DMS79 (cell line): ENCODE measurements at places on chromosomes 13 and 19.

DNA sequence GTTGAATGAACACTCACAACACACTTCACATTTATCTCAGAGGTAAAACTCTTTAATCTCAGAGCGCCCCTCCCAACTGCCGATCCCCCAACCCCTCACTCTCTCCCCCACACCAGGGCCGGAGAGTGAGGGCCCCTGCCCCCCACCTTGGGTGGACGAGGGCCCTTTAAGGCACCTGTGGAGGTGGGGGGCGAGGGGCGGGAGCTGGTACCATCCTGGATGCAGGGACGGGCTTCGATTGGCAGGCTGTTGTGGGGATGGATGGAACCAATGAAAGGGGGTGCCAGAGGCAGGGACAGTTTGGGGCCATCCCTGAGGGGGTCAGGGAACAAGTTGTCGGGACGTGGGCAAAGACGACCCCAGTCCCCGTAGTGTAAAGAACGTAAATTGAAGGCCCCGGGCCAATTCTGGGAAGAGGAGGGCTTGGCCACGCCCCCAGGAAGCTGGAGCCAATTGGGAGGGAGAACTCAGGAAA is 1.7 kb upstream of the PNKP start:
- DNase-seq, result no peak

DNA sequence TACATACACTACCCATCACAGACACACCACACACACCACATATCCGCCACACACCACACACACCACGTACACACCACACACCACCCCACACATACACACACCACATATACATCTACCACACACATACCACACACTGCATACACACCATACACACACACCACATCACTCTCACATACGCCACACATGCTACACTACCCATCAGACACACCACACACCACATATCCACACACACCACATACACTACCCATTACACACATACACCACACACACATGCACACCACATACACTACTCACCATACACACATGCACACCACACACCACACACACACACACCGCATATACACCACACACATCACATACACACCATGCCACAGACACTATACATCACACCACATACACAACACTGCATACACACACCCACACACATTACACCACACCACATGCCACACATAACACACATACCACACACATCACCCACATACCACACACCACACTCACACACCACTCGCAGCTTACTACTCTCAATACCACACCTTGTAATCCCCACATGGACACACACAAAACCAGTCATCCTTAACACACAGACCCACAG is 9.5 kb downstream of the ERFL start:
- DNase-seq, result no peak

DNA sequence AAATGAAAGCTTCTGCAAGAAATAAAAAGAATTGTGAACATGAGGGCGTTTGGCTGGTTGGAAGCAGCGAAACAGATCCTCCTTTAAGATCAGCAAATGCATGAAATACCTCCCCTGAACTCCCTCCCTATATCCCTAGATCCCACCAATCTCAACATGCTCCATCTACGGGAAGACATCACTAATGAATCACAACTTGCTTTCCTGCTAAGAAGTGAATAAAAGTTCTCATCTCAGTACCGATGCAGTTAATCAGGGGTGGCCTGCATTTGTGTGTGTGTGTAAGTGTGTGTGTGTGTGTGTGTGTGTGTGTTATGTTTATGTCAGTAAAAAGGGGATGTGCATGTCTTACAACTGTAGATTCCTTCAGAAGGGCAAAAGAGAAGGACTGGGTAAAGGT is 238.7 kb downstream of the LIG4 start:
- no peak for DNase-seq

GRCh38 chr19:12722566-12723380 is 959 bp downstream of the TNPO2 start:
- DNase-seq, result peak; percentile 100

- no peak for DNase-seq
Measured at GRCh38 chr13:52842441-52842840, 6.0 kb downstream of the PCDH8 start.

DNA sequence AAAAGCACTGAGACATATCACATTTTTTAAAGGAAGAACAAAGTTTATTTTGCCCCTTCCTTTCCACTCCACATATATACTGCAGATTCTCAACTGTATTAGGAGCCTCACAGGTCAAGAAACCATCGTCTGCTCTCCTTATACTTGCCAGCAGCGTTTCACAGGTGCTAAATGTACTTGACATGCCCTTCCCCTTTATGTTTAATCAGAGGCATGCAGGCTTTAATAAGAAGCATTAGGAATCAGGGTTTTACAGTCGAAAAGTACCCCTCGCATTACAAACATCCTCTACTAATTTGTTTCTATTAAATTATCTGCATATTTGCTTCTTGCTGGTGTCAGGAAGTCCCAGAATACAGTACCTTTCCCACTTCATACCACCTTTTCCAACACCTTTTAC is 3.7 kb upstream of the RAP2A start:
- peak; percentile 17 for DNase-seq

DNA sequence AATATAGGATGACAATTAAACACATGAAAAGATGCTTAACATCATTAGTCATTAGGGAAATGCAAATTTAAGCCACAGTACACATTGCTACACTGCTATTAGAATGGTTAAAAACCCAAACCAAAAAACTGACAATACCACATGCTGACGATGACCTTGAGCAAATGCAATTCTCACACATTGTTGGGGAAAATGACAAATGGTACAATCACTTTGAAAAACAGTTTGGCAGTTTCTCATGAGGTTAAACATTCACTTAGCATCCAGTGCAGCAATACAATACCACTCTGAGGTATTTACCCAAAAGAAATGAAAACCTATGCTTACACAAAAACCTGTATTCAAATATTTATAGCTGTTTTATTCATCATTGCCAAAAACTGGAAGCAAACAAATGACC is 11.3 kb downstream of the FLT3 start:
- DNase-seq, result no peak

DNA sequence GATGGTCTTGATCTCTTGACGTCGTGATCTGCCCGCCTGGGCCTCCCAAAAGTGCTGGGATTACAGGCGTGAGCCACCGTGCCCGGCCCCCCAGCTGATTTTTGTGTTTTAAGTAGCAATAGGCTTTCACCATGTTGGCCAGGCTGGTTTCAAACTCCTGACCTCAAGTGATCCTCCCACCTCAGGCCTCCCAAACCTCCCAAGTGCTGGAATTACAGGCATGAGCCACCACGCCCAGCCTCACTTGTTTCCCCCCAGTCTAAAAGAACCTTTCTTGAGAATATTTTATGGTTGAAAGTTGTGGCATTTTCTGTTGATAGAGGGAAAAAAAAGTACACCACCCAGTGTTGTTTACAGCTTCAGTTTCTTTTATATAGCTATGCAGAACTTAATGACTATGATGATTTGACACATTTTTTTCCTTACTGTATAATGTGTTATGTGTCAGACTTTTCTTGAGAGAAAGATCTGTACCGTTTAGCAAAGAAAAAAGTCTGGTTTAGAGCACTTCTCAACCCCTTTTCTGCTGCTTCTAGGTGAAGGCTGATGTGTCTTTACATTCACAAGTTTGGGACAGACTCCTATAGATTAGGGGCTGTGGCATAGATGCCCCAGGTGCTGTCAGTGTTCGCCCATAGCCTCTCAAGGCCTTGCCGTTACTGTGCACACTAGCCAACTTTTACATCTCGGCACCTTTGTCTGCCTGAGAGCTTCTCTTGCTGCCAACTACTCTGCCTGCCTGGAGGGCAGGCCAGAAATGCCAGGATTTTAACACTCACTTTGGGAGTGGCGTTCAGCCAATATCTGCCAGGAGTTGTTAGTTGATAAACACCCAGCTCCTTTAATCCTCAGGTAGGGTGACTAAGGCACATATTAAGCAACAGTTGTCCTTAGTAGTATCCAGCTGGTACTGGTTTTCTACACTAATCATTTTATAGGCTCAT is 33.0 kb downstream of the KCTD4 start:
- DNase-seq, result peak; percentile 22

- peak; percentile 48 for DNase-seq
Measured at GRCh38 chr13:30865123-30866049, 40.7 kb upstream of the MEDAG start.

GRCh38 chr13:91308299-91308698 is 39.2 kb upstream of the MIR17HG start:
- DNase-seq, result no peak

GRCh38 chr19:6801485-6802086 is 29.1 kb downstream of the VAV1 start:
- peak; percentile 59 for DNase-seq

DNA sequence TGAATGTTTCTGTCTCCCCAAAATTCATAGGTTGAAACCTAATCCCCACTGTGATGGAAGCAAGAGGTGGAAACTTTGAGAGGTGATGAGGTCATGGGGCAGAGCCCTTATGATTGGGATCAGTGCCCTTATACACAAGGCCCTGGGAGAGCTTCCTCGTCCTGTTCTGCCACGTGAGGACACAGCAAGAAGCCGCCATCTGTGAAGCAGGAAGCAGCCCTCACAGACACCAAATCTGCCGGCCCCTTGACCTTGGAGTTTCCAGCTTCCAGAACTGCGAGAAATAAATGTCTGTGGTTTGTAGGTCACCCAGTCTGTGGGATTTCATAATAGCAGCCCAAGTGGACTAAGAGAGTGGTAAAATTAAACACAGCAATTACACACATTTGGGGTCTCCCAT is 737.4 kb downstream of the UQCRFS1 start:
- no peak for DNase-seq

DNA sequence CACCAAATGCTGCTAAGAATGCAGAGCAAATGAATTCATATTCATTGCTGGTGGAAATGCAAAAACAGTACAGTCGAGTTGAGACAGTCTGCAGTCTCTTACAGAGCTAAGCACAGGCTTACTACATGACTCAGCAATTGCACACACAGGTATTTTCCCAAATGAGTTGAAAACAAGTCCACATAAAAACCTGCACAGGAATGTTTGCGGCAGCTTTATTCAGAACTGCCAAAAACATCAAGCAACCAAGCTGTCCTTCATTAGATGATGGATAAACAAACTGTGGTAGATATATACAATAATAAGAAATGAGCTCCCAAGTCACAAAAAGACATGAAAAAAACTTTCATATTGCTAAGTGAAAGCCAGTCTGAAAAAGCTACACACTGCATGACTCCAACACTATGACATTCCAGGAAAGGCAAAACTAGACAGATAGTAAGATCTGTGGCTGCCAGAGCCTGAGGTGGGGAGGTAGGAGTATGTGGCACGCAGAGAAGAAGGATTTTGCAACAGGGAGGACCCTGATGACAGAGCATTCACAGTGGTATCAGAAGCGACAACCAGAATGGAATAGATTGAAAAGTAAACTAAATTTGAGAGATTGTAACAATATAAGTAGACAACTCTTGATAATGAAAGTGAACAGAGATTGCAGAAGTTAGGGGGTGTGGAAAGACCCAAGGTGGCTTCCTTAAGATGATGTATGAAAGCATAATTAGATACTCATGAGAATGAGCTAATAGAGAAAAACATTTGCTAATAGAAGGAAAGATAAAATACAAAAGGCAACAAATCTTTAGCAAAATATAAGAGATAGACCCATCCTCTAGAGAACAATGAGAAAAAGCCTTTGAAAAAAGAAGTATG is 52.7 kb downstream of the TSC22D1 start:
- no peak for DNase-seq

- DNase-seq, result no peak
Measured at GRCh38 chr19:17180997-17181702, 34.0 kb upstream of the USE1 start.

DNA sequence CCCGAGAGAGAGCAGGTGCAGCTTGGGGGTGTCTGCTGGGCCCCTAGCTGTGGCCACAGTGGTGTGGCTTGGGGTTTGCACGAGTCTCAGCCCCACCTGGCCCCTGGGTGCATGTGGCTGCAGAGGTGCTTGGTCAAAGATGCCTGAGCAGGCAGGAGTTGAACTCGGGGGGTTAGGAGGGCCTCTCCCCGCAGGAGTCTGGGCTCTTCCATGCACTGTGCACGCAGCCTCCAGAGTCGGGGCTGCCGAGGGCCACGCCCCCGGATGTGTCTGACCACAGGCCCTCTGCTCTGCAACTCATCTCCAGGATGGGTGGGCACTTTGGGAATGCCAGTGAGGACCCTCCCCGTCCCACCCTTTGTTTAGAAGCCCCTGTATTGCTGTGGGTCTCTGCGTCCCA is 91.5 kb upstream of the MCF2L start:
- no peak for DNase-seq

DNA sequence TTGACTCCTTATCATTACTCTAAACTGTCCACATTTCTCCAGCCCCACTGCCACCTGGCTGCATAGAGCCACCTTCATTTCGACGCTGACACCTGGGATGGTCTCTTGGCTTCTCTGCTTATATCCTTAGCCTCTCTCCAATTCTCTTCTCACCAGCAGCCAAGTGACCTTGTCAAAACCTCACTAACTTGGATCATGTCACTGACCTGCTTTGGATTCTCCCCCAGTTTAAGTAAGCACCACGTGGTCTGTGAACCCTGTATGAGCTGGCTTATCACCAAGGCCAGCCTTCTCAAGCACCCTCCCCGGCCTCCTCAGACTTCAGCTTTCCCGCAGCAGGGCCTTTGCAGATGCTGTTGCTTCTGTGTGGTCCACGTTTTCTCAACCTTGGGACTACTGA is 12.3 kb upstream of the GGACT start:
- DNase-seq, result no peak

- DNase-seq, result no peak
Measured at GRCh38 chr19:2051773-2052704, 995 bp upstream of the MKNK2 start.

DNA sequence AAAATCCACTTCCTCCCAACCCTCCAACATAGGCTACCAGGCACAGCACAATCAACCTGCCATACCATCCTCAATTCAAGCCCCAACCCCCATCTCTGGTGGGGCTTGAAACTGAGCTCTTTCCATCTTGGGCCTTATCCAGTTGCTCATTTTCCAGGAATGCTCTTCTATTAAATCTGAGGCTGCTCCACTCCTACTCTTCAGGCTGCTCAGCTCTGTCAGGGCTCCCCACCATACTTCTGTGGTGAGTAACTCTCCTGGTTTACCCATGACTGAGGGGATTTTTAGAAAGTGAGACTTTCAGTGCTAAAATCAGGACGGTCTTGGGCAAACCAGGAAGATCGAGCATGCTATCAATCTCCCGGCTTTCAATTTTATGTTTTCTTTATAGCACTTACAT is 512.8 kb downstream of the LMO7 start:
- DNase-seq, result no peak

GRCh38 chr19:12720851-12721655 is 2.7 kb downstream of the TNPO2 start:
- peak; percentile 19 for DNase-seq
